ENCODE measurements at places on chromosomes 5 and 9.

- no peak for DNase-seq
These were observed 44.8 kb upstream of the STARD4 start for GRCh38 chr5:111557111-111557510.

GRCh38 chr5:153520952-153521351 lies 30.5 kb downstream of the GRIA1 start:
- no peak for DNase-seq

DNA sequence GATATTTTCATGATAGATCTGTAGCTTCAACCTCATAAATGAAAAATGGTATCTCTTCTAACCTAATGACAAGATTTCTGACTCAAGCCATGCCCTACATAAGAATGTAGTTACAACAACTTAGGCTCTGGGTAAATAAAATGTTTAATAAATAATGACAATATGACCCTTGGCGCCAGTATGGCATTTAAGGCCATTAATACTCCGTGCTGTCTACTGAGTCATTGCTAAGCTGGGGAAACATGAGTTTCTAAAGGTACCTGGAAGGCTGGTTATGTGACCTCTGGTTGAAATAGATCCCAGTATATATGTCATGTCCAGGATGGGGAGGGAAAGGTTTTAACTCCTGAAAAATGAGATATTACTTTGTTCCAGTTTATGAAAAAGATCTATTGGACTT lies 58.0 kb upstream of the CEMIP2 start:
- DNase-seq: no peak

GRCh38 chr5:57358796-57359592 lies 123.6 kb downstream of the ACTBL2 start:
- no peak for DNase-seq

- DNase-seq: no peak
These were observed 75.7 kb downstream of the PBX3 start for GRCh38 chr9:125822902-125823301.

Data from HuH-7.5 (cell line).